Esophagus squamous epithelium (tissue), 5 donors: ENCODE measurements at places on chromosomes 12 and 14.

- DNase-seq = no peak
Observed at GRCh38 chr12:52005903-52006703, 643 bp upstream of the TAMALIN start.

- no peak for DNase-seq
Observed at GRCh38 chr12:125332900-125333299, 267.7 kb downstream of the AACS start.

GRCh38 chr14:104283197-104284106 lies 145.1 kb downstream of the KIF26A start:
- no peak for DNase-seq

- DNase-seq = no peak
Observed at GRCh38 chr12:107057071-107057834, 36.1 kb downstream of the CRY1 start.

- DNase-seq = no peak
Observed at GRCh38 chr12:39033782-39034181, 128.4 kb upstream of the CPNE8 start.

- no peak for DNase-seq
Observed at GRCh38 chr14:93045211-93045674, 70.5 kb downstream of the ITPK1 start.

DNA sequence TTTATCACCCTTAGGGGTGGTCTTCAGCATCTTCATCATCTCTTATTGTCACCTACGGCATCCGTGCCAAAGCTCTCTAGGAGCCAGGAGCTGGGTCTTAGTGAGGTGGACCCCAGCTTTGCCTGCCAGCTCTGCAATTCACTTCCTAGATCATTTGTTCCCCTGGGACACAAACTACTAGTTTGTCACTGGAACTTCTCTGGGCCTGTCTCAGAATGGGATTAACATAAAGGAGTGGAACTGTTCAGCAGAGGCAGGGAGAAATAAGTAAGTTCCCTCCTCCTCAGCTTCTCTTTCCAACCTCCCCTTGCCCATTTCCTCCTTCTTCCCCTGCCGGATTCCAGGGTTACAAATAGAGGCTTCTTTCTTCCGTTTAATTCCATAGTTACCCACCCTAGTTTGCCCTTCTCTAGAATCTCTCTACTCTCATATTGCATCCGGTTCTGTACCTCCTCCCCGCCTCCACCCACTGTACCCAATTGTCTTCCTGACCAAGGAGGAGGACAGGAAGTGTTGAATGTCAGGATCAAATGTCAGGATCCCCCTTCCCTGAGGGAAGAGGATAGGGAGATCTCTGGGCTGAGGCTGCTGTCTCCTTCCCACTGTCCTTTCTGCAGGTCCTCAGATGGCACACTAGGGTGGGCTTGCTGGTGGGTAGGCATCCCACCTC lies 25.0 kb downstream of the LARP4 start:
- no peak for DNase-seq

GRCh38 chr14:30160608-30161007 lies 233.0 kb upstream of the PRKD1 start:
- DNase-seq = no peak

- DNase-seq = no peak
Observed at GRCh38 chr12:131511391-131511802, 199.5 kb upstream of the SFSWAP start.

GRCh38 chr12:94272280-94272679 lies 123.9 kb downstream of the PLXNC1 start:
- no peak for DNase-seq
